ENCODE measurements at places on chromosomes 7 and 10.

DNA sequence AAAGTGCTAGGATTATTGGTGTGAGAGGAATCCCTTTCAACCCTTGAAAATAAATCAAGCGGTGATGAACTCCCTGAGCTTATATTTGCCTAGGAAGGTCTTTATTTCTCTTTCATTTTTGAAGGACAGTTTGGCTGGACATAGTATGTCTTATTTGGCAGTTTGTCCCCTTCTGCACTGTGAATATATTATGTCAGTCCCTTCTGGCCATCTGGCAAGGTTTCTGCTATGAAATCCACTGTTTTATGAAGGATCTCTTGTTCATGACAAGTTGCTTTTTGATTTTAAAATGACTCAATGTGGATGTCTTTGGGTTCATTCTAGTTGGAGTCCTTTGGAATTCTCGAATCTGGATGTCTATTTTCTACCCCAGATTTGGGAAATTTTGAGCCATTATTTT, 21.7 kb upstream of the MCM10 start:
- no peak for DNase-seq

- DNase-seq: no peak
These were observed 17.4 kb upstream of the SLF2 start for GRCh38 chr10:100895346-100895745.

DNA sequence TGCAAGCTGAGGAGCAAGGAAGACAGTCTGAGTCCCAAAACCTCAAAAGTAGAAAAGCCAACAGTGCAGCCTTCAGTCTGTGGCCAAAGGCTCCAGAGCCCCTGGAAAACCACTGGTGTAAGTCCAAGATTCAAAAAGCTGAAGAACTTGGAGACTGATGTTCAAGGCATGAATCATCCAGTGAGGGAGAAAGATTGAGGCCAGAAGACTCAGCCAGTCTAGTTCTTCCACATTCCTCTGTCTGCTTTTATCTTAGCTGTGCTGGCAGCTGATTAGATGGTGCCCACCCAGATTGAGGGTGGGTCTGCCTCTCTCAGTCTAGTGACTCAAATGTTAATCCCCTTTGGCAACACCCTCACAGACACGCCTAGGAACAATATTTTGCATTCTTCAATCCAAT, 20.1 kb upstream of the MDFIC start:
- no peak for DNase-seq

- no peak for DNase-seq
These were observed 11.6 kb downstream of the CRPPA start for GRCh38 chr7:16409777-16410176.

- DNase-seq: no peak
These were observed at the start of gene COL13A1 for GRCh38 chr10:69801434-69802315. Gene COL13A1 (plus strand): TSS chr10:69801906. CDS start chr10:69802424, 518 bp downstream.

- no peak for DNase-seq
These were observed 23.2 kb downstream of the PILRA start for GRCh38 chr7:100396421-100396982.

DNA sequence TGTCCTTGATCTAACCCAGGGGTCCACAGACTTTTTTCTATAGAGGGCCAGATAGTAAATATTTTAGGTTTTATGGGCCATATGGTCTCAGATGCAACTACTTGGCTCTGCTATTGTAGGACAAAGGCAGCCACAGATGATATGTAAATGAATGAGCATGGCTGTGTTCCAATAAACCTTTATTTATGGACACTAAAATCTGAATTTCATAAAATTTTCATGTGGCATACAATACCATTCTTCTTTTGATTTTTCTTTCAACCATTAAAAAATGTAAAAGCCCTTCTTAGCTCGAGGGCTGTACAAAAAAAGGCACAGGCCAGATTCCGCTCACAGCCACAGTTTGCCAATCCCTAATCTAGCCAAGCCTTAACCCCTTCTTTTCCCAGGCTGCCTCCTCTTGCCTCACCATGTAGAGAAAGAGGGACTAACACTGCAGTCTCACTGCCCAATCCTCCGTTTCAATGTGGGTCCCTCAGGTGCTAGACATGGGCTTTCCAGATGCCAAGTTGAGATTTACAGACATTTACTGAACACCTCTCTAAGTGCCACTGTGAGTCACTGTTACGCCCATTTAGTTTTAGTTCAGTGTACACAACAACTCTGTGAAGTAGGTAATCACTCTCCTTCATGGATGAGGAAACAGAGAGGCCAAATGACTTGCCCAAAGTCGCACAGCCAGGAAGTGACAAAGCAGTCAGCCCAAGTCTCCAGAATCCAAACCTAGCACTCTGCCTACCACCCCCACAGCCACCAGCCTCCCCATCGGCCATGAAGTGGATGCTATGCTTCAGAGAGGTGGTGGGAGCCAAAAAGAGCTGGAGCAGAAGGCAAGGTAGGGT, 132.6 kb upstream of the PDLIM1 start:
- DNase-seq: no peak

- no peak for DNase-seq
These were observed 453.4 kb upstream of the CELF2 start for GRCh38 chr10:10564081-10564794.

Measured in stimulated activated CD4-positive, alpha-beta T cell treated with anti-CD3 and anti-CD28 coated beads, Interleukin-15, amount 100 ng/mL, for 1 hour (primary cell).